Activated CD8-positive, alpha-beta T cell treated with anti-CD3 and anti-CD28 coated beads for 36 hours (primary cell): ENCODE measurements at places on chromosomes 16 and 17. TPM values are rescaled to one million over a fixed set of nuclear protein-coding genes. Genes with fewer than 3 reads are reported as not detected.

Gene RDM1
- 12.6 TPM for total RNA-seq

Gene TP53TG3B
- total RNA-seq = not detected

Gene ZNF286A
- 44.7 TPM for total RNA-seq

Gene TBL3
- total RNA-seq = 56.0 TPM

Gene CDRT15L2
- total RNA-seq = not detected

Gene C16orf96
- total RNA-seq = 0.16 TPM

Gene PABPN1L
- total RNA-seq = not detected

Gene CCL2
- not detected for total RNA-seq

- DNase-seq = no peak
Observed at GRCh38 chr16:59295993-59296736, 562.0 kb upstream of the GOT2 start.

GRCh38 chr16:87040169-87041117, 276.7 kb downstream of the C16orf95 start:
- no peak for DNase-seq

GRCh38 chr16:86990451-86990850, 326.7 kb downstream of the C16orf95 start:
- DNase-seq = peak; percentile 16

DNA sequence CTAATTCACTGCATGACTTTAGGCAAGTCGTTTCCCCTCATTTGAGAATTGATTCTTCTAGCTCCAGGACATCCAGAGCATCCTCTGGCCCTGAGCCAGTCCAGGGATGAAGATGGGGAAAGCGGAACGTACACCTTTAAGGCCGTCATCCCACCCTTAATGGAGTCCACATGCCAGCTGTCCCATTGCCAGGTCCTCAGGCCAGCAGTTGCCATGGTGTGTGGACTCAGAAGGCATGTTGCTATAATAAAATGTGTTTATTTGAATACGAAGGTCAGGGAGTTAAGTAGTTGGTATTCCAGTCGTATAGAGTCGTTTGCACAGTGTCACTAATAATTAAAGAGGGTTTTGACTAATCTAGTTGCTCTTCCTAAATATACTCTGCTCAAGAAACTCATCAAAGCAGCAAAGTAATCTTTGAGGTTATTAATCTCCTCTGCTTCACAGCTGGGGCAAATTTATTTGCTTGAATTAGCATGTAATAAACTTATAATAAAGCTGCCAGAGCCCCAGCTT, 30.4 kb downstream of the CCDC182 start:
- DNase-seq = no peak

DNA sequence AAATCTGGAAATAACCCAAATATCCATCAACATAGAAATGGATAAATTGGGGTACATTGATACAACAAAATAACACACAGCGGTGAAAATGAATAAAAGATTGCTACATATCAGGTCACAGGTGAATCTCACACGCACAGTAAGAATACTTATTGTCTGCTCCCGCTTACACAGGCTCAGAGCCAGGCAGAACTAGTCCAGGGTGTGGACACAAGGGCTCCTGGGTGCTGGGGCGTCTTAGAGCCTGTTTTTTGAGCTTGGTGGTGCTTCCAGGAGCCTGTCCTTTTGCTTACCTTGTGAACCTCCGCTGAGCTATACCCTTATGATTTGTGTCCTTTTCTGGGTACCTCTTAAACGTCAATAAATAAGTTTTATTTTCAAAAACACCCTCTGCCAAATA, 19.8 kb upstream of the C16orf74 start:
- no peak for DNase-seq

GRCh38 chr17:63042256-63042812, 76.3 kb downstream of the TANC2 start:
- no peak for DNase-seq

- peak; percentile 86 for DNase-seq
Observed at GRCh38 chr17:56653877-56654276, 60.4 kb downstream of the NOG start.

- DNase-seq = peak; percentile 94
Observed at GRCh38 chr16:28192806-28193529, 18.8 kb downstream of the XPO6 start.

GRCh38 chr16:26697807-26698206, 368.9 kb upstream of the C16orf82 start:
- DNase-seq = no peak

DNA sequence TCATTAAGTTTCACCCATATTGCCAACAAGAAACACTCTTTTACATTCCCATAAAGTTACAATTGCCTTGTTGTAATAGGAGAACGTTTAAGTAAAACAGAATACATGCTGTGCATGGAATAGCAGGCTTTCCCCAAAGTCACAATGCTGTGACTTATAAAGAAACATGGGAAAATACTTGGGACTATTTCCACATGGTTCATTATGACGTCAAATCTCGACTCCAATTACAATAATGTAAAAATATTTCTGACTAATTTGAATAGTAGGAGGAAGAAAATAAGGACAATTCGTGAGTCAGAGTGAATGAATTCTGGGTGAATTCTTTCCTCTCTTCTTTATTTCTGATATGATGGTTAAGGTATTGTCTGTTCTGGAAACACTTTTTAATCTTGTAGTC, 52.8 kb downstream of the CDH11 start:
- no peak for DNase-seq

DNA sequence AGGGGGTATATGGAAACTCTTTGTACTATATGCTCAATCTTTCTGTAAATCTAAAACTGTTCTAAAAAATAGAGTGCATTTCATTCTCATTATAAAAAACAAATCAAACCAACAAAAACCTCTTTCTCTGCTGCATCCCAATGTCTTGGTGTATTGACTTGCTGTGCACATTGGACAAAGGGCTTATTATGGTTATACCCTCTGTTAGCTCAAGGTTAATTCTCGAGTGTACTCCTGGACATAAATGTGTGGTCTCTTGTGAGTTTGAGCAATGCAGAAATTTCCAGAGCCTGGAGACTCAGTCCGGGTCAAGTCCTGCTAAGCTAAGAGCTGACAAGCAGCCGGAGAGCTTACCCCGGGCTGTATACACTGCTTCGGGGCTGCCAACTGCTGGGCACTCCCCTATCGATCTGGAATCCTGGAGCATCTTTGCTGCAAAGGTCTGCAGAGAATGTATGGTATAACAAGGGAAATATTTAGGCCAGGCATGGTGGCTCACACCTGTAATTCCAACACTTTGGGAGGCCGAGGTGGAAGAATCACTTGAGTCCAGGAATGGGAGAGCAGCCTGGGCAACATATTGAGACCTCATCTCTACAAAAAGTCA, 66.2 kb upstream of the BRD7 start:
- DNase-seq = no peak

GRCh38 chr17:41680426-41681040, 8.2 kb upstream of the EIF1 start:
- no peak for DNase-seq

DNA sequence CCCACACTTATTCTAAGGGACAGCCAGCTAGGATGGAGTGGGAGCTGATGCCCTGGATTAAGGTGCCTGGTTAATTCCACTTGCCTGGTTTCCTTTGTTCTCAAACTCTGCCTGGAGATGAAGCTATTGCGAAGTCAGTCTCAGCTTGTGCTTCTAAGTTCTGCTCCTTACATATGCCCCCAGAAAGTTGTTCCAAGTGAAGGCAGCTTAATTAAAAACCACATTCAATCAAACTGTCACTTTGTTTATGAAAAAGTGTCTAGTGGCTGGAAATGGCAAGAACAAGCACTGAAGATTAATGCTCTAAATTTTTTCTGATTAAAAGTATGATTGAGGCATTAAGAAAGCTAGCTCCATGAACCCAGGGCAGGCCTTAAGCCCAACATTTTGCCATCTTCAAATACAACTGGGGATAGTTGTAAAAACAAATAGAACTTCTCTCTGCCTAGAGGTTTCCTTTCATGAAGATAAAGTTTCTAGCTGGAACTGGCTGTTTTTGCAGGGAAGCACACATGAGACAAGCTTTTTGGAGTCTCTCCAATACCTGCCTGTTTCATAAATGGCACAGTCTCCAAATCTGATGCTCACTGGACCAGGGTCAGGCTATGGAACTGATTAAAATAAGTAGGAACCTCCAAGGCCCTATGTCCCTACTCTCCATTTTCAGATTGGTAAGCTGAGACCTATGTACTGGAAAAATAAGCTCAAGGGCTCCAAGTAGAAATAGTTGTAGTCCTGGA, 100.9 kb downstream of the GRIN2A start:
- DNase-seq = no peak

DNA sequence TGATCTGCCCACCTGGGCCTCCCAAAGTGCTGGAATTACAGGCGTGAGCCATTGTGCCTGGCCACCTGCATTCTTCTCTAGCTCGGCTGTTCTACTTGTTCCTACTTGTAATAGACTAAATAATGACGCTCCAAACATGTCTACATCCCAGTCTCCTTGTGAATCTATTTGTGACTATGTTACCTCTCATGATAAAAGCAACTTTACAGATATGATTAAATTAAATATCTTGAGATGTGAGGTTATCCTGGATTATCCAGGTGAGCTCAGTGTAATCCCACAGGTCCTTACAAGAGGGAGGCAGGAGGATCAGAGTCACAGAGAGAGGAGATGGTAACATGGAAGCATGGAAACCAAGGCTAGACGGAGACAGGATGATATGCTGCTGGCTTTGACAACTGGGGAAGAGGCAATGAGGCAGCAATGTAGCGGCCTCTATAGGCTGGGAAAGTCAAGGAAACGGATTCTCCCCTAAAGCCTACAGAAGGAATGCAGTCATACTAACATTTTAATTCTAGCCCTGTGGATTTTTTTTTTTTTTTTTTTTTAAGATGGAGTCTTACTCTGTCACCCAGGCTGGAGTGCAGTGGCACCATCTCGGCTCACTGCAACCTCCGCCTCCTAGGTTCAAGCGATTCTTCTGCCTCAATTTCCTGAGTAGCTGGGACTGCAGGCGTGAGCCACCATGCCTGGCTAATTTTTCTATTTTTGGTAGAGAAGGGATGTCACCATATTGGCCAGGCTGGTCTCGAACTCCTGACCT, 5.0 kb upstream of the LASP1 start:
- DNase-seq = no peak

GRCh38 chr17:14318918-14319205, 18.0 kb downstream of the HS3ST3B1 start:
- peak; percentile 66 for DNase-seq
